ENCODE measurements at places on chromosomes 5 and 9.

DNA sequence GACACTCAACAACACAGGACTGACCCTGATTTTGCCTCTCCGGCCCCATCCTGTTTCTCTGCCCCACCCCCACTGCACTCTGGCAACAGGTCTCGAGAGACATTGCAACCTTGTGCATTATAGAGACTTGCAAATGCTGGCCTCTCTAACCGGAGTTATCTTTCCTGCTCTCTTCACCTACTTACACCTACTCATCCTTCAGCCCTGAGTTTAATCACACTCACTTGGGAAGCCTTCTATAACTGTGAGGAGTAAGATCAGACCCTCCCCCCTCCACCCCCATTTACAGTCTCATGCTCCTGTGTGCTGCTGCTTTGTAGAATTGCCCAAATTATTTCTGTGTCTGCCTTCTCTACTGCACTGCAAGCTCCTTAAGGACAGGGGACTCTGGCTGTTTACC lies 42.8 kb downstream of the WWC1 start:
- DNase-seq = no peak

- no peak for DNase-seq
Measured at GRCh38 chr5:127863161-127863560, 160.0 kb downstream of the CCDC192 start.

DNA sequence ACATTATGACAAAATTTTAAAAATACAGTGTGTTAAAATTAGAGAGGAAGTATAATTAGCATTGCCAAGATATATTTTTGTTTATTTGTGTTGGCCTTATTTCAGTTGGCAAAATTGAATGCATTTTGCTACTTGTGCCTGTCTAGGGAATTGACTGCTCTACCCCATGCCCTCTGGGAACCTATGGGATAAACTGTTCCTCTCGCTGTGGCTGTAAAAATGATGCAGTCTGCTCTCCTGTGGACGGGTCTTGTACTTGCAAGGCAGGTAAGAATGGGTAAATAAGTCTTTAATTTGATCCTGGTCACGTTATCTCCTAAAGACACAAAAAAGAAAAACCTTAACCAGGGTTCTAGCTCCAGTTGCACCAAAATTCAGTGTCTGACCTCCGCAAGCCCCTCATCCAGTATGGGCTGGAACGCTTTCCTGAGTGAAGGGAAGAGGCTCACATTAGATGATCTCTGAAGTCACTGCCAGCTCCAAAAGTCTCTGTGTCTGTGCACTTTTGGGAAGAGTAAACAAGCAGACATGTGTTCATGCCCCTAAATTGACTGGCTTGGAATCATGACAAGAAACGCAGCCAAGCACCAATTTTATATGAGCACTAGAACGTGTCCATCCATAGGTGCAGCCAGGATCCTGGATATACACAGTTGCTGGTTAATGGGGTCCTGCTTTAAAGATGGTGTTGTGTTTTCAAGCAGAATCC lies 98.3 kb upstream of the PRRC1 start:
- DNase-seq = no peak

DNA sequence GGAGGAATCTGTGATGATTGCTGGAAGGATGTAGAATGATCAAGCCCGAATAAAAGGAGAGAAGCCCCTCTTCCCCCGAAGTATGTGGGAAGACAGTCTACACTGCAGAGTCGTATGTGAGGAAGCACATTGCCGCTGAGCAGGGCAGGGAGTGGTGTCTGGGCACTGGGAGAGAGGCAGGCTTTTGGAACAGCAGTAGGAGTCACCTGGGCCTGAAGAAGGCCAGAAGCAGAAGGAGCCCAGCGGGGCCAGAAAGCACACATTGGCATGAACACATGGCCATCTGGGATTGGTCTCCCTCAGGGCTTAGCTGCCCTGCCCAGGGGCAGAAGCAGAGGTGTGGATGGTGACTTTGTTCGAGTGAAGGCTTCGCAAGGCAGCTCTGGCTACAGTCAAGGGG lies 162.8 kb downstream of the ERCC6L2 start:
- no peak for DNase-seq

DNA sequence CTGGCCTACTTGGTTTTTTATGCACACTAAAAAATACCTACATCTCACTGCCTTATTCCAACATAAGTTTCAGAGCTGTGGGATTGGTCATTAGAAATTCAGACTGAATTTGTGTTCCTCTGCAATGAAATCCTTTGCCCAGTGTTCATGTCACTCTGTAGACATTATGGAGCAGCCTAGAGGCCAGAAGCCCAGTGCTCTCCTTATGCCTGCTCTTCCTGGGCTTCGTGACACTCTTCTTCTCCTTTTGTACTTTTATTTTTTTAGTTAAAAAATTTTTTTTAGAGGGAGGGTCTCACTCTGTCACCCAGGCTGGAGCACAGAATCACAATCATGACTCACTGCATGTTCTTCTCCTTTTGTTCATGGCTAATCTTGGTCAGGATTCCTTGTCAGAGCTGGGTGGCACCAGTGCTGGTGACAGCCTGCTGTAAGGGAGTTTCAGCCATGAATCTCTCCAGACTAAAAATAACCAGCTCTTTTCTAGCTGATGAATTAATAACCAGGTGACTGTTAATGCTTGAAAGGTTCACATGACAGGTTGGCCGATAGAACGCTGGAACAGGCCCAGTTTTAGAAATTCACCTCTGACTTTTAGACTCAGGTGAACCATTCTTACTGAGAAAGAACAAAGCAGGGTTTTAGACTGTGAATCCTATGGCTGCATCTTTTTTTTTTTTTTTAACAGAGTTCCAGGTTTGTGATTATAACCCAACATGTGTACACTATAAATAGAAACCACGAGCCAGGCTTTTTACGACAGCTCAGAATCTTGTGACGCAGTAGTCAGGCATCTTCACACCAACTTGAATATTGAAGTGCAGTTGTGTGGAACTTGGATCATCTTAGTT lies 34.1 kb upstream of the C5orf47 start:
- no peak for DNase-seq

DNA sequence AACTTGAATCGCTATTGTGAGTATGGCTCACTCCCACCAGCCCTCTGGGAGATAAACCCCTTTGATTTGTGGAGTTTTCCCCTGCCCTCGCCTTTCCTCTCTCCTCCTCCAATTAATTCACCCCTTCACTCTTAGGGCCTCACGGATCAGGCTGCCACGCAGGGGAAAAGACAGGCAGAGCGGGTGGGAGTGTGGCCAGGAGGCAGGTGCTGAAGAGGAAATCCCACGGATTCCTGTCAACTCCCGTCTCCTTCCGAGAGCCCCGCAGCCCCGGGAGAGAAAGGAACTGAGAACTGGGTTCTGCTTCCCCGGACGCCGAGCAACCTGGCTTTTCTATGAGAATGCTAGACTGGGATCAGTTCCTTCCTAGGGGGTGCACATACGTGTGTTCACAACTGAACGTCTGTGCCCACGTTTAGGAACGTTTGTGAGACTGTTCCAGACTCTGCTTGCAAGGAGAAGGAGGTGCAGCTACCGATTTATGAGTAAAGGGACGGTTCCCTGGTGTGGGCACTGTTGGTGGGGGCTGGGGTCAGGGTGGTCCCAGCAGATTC lies 314.5 kb upstream of the TLE4 start:
- no peak for DNase-seq

GRCh38 chr5:133565993-133566392 lies 46.3 kb downstream of the FSTL4 start:
- DNase-seq = no peak

GRCh38 chr5:76202182-76202581 lies 119.0 kb downstream of the SV2C start:
- DNase-seq = no peak

GRCh38 chr5:68839019-68839552 lies 254.7 kb upstream of the SLC30A5 start:
- no peak for DNase-seq

- no peak for DNase-seq
Measured at GRCh38 chr5:97915106-97915505, 732.1 kb upstream of the RIOK2 start.

- DNase-seq = peak; percentile 38
Measured at GRCh38 chr9:129174724-129175514, 3.1 kb downstream of the IER5L start.

- DNase-seq = no peak
Measured at GRCh38 chr5:97542469-97542868, 359.4 kb upstream of the RIOK2 start.

- DNase-seq = no peak
Measured at GRCh38 chr5:59319250-59319649, 574.3 kb downstream of the PDE4D start.

GRCh38 chr9:127567035-127567729 lies 44.9 kb upstream of the STXBP1 start:
- DNase-seq = no peak

DNA sequence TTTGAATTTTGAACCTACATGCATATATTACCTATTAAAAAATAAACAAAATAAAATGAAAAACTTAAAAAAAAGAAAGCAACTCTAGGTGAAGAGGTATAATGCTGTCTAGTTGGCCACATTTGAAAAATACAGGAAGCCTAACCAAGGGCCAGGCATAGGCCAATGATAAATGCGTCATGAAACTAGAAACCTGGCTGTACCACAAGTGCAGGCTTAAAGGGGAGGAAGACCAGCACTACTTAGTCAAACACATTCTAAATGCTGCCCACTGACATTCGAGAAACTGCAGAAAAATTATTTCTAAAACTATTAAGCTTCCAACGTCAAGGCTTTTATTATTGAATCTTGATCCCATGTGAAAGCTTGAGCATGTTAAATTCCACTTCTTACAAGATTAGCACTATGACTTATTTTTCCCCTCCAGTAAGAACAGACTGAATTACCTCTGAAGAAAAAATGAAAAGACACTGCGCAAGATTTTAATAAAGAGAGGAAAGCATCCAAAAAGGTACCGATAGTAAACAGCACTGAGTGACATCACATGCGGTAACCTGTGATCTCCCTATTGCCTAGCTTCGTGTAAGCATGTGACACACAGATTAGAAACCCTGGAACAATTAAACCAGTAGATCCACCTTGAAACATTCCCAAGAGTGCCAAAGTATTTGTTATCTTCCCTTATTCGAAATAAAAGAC lies 16.2 kb downstream of the CDC14B start:
- DNase-seq = no peak

DNA sequence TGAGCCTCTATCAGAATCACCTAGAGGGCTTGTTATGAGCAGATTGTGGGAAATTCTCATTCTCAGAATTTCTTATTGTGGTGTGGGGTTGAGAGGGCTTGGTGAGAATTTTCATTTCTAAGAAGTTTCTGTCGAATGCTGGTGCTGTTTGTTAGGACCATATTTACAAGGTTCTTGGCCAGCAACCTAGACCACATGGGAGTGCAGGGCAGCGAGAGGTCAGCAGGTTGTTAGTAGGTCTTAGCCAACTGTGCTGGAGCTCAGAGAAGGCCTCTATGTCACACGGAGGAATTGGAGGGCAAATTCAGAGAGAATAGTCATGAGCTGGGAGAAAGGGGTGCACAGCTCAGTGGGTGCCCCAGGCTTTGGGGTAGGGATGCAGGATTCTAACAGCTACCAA lies 357.0 kb downstream of the LRRC70 start:
- DNase-seq = no peak

GRCh38 chr5:109739741-109740728 lies 50.3 kb downstream of the MAN2A1 start:
- DNase-seq = no peak

GRCh38 chr5:82425591-82425990 lies 147.4 kb upstream of the RPS23 start:
- DNase-seq = no peak

GRCh38 chr5:51604324-51604723 lies 221.1 kb downstream of the ISL1 start:
- DNase-seq = no peak

DNA sequence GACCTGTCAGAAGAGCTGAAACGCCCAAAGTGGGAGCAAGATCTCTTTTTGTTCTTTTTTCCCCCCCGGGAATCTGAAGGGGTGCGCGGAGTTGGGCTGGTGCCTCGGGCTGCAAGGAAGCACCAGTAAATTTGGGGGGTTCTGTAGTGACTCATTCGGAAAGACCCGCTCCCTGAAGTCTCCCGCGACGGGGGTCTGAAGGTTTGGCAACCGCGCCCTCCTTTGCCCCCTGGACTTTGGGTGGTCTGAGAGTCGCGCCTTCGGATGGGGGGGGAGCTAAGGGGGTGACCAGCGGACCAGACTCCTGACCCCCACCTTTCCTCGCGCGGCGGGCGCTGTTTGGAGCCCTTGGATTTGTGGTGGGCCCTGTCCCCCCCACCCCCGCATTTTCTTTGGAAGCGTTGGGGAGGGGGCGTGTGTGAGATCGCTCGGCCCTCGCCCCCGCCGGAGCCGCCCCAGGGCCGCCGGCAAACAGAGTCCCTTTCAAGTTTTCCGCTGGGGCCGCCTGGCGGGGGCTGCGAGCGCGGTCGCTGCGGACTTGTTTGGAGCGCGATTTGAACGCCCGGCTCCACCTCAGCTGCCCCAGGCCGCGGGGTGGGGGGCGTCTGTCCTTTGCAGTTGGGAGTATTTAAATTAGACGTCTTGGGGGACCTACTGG lies 2.0 kb downstream of the CXXC5 start:
- no peak for DNase-seq

- no peak for DNase-seq
Measured at GRCh38 chr5:147601652-147602051, 91.8 kb upstream of the DPYSL3 start.

GRCh38 chr9:21753523-21753922 lies 48.9 kb upstream of the MTAP start:
- DNase-seq = no peak

DNA sequence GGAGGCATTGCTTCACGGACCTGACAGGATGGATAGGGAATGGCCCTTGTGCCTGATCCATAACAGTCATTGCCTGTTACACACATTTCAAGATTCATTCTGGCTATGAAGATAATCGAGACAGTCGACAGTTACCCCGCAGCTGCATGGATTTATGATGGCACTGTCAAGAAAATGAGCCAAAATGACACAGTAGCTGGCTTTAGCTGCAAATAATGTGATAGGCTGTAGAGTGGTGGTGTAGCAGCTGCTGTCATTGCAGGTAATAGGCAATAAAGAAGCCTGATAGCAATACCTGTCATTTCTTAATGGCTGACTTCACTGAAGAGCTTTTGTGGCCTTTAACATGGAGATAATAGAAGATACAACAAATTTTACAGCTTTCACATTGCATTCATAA lies 1085.2 kb upstream of the ARRDC3 start:
- DNase-seq = no peak

DNA sequence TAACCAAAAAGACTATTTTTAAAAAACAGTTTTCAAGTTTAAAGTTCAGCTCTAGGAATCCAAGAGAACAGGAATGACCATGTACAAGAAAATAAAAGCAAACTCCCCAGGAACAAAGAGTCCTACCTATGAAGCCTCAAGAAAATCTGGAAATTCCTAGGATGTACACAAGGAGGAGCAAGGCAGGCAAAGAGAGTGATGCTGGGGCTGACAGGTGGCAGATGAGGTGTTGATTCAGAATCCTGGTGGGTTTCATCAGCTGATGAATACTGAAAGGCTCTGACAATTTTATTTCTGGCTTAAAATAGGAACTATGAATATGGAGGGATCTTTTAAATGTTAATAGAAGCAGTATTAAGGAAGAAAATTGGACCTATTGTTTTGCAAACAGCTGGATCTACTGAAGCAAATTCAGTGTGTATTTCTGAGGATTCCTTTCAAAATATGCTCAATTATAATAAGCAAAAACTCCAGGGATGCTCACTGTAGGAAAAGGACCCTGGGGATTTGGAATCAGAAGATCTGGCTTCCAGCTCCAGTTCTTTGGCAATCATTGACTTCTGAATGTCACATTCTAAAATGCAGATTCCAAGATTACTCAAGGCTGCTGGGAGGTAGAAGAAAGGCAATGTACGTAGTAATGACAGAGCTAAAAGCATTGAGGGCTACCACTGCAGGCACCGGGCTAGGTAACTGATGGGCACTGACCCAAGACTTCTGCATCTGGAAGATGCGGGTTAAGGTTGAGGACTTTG lies 28.0 kb upstream of the SH3RF2 start:
- no peak for DNase-seq

- no peak for DNase-seq
Measured at GRCh38 chr5:73444499-73445438, 3.8 kb downstream of the FOXD1 start.
